ENCODE measurements at places on chromosomes 4 and X.

- DNase-seq = peak; percentile 77
Measured at GRCh38 chrX:71128915-71129765, 10.7 kb downstream of the MED12 start.

DNA sequence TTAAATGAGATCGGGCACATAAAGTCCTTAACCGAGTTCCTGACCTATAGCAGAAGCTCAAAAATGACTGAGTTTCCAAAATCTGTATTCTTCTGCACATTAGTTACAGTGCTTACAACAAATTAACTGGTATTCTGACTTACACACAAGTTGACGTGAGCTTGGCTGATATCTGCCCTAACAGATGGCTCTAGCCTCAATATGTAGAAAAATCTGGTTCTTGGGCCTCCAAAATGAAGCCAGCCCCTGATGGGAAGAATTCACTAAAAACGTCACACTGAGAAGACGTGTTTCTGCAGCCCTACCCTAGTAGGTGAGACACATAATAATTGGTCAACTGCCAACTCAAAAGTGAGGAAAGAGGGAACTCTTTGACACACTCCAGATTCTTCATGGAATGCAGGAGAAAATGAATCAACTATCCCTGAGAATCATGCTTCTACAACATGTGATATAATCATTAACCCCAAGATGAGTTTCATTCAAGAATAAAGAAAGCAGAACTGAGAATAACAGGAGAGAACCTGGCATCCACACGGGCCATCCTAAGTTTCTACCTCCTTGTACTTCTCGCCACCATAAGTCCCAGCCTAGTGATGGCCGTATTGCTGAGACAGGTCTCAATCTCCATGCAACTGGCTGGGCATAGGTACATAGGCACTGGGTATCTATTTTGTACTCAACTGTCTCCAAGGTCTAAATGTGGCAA lies 8.2 kb downstream of the STX18 start:
- no peak for DNase-seq

DNA sequence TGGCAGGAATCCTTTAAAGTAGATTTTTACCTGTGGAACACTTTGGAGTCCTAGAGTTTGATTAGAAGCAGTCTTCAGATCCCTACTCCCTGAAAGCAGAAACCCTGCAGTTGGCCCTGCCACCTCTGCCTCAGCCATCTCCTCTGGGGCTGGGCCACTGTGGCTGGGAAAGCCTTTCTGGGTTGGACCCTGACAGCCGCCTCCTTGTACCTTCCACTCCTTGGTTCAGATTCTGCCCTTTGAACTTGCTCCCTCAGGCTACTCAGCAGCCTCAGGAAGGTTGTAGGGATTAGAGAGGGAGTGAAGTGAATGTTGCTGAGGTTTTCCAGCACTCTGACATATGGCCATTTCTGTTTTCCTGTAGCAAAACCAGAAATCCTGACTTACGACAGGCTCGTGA lies 65.5 kb downstream of the KIT start:
- no peak for DNase-seq

DNA sequence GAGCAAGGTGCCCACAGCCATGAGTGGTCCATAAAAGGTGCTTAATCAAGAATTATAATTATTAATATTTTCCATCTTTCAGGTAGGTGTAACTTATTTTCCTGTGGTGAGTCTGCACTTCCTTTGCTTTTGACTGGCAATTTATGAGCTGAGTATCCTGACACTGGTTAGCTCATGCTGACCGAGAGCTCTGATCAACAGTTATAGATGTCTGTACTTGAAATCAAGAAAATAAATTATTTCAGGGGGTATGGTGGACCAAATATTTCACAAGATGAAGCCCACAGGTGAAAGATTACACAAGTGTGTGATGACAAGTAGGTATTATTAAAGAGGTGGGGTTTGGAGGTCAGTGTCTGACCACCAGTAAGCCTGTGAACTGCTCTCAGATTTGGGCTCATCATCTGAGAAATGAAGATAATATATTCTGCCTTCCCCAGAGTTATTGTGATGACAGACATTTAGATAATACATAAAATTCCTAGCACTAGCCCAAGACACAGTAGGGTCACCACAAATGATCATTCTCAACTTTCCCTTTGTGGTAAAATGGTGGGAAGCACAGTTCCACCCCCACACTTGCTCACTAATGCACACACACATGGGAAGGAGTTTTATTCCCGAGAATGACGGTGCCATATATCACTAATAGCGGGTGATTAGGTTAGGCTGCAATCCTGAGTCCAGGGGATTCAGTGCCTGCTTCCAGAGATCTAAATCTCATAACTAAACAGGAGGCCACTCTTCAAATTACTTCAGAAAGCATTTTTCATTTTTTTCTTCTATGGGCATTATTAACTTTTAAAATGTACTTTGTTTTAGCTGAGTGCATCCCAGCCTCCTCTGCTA lies 34.0 kb upstream of the PACRGL start:
- DNase-seq = no peak

DNA sequence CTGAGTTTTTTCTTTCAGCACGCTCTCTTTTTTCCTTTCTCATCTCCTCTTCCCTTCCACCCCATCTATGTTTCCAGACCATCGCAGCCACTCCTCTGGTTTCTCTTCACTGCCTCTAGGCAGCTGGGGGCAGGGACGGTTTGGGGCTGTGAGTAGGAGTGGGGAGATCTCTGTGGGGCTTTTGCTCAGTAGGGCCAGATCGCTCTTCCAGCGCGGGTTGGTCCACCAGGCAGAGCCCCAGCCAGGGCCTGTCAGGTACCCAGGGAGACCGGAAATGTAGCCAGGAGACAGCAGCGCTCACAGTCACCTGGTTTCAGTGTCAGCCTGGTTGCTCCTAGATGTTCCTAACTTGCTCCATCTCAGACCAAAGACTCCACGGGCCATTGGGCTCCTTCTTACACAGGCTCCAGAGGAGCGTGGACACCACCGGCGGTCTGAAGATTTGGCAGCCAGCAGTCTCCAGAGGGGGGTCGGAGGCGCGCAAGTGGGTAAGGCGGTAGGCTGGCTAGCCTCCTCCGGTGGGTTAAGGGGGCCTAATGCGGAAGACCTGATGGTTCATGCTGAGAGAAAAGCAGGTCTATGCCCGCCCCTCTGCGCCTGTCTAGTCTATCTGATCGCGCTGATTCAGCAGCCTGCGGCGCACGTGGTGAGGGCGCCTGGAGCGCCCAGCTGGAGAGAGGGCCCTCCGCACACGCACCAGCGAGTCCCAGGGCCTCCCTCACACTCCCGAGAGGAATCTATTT lies 1.8 kb downstream of the FGF5 start:
- DNase-seq = no peak

DNA sequence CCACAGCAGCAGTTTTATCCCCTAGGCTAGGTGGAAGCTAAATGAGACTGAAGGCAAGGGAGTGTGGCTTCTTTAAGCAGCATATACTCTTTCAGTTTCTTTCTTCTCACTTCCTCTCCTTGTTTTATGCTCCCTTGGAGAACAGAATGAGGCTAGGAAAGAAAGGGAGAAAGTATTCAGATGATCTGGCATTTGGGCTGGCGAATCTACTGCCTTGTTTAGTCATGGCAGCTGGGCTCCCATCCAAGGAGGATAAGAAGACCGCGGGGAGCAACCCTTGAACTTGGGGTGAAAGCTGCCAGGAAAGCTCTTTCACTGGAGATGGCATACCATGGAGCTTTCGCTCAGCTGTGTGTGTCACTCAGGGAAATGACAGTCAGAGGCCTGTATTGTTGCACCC lies 72.1 kb downstream of the ARHGEF38 start:
- no peak for DNase-seq

DNA sequence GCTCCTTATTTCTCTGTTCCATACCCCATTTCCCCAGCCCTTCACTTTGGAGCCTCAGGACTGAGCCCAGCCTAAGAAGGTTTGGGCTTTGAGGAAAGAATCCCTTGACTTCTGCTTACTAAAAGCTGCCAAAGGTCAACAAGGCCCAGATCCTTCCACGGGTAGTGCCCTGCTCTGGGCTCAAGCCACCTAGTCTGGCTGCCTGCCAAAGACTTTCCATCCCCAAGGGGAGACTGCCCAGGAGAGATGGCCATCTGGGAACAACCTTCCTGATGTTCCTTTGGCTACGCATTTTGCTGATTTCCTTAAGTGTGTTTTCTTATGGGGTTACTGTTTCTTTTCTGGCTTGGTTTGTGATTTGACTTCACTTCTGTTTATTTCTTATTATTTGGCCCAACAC lies 49.8 kb upstream of the NDP start:
- no peak for DNase-seq

DNA sequence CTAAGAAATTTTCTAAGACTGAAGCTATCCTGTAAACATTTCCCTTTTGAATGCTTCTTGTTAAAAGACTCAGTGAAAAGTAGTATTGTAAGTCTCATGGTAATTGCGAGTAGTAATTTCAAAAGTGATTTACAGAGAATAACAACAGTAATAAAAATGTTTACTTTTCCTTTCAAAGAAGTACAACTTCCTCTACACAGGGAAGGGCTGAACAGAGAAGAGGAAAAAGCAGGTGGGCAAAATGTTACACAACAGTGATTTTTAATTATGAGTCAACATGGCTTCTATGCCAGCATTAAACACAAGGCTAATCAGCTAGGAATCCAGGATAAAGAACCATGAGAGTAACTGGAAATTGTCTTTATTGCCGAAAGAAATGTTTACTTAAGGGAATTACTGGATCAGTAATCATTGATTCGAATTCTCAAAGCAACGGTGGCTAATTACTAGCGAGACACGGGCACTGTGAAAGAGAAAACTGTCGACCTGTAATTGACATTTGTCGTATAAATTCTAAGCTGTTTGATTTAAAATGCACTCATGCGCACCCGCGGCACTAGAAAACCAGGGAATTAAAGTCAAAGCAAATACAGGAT lies 15.4 kb downstream of the UTP3 start:
- DNase-seq = peak; percentile 18

DNA sequence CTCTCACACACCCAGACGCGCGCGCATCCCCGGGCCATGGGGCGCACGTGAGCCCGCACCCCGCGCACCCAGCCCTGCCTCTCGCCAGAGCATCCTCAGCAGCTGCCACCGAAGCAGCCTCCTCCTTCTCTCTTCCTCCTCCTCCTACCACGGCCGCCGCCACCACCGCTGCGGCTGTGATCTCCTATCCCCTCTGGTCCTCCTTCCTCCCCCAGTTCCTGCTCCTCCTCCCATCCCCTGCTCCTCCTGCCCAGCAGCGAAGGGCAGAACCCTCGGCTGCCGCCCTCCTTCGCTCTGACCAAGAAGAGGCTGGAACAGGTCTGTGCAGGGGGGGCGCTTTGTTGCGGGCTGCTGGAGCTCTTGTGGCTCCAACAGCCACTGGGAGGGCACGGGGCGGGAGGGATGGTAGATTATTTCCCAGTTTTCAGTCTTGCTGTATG lies 148.7 kb upstream of the CHRDL1 start:
- DNase-seq = no peak

- no peak for DNase-seq
Measured at GRCh38 chr4:93414041-93414550, 414.5 kb upstream of the ATOH1 start.

GRCh38 chr4:109072595-109072994 lies 229.9 kb downstream of the COL25A1 start:
- no peak for DNase-seq

- DNase-seq = peak; percentile 35
Measured at GRCh38 chr4:155667568-155668511, 1.2 kb downstream of the GUCY1A1 start.

Measured in transverse colon (tissue), 4 donors.